ENCODE measurements at places on chromosomes 3 and 15. TPM values are rescaled to one million over a fixed set of nuclear protein-coding genes. Genes with fewer than 3 reads are reported as not detected.
A peak's percentile ranks its signal among the peaks of the same experiment; 100 is the strongest.

DNA sequence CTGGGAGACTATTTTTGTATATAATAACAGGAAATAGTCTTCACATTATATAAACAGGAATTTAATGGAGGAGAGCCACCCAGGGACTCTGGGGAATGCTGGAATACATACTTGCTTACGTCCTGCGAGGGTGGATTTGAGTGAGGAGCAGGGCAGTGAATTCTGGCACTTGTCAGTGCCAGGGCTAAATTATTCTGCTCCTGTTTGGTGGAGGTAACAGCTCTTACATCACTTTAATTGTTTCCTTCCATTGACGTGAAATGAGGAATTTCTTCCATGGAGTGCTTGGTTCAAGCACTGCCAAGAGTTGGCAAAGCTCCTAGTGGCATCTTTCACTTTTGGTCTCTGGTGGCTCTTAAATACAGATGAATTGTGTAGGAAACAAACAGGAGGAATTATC, 94.1 kb upstream of the GOLGA8J start:
- H3K4me3 ChIP-seq: no peak overlapping the region
- H3K4me1 ChIP-seq: no peaks in the 10 kb centered on the region
- no peaks in the 10 kb centered on the region for H3K36me3 ChIP-seq
- no peaks in the 10 kb centered on the region for H3K27me3 ChIP-seq

DNA sequence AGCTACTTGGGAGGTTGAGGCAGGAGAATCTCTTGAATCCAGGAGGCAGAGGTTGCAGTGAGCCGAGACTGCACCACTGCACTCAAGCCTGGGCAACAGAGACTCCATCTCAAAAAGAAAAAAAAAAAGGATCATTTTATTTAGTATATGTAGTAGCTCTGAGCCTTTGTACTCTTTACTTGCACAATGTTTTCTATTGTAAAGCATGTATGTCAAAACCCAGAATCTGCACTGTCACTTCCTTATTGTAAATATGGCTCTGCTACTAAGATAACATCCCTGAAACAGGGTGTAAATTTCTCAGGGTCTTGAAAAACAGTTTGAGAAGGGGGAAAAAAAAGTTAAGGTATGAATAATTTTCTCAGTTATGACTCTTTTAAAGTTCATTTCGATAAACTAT, 35.1 kb downstream of the SLMAP start:
- peaks cover 7% of the 10 kb centered on the region for H3K4me1 ChIP-seq
- no peak overlapping the region for H3K27ac ChIP-seq
- H3K27me3 ChIP-seq: no peaks in the 10 kb centered on the region
- DNase-seq: no peak

- no peaks in the 10 kb centered on the region for H3K36me3 ChIP-seq
- no peaks in the 10 kb centered on the region for H3K27me3 ChIP-seq
- no peak overlapping the region for H3K27ac ChIP-seq
- DNase-seq: no peak
- no peak overlapping the region for H3K4me3 ChIP-seq
Measured at GRCh38 chr3:7657214-7658112, 796.5 kb downstream of the GRM7 start.

DNA sequence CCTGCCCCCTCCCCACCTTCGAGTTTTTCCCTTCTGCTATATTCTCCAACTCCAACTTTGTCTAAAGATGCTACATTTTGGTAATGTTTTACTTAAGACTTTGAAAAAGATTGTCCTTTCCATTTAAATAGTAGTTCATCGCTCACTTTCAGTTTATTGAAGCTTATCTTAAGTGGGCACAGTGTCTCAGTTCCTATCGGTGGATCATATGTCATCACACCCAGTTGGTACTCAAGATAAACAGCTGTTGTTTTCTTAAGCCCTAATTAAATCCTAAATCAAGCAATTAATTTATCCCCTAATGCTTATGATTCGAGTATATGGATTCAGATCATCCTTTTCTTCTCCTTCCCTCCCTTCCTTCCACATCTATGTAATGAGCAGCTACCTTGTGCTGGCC, 210.7 kb downstream of the TLE3 start:
- DNase-seq: no peak
- H3K4me1 ChIP-seq: no peaks in the 10 kb centered on the region
- no peak overlapping the region for H3K4me3 ChIP-seq
- no peaks in the 10 kb centered on the region for H3K36me3 ChIP-seq
- no peak overlapping the region for H3K27ac ChIP-seq

- no peak for DNase-seq
- H3K27ac ChIP-seq: no peak overlapping the region
- H3K27me3 ChIP-seq: no peaks in the 10 kb centered on the region
- no peak overlapping the region for H3K4me3 ChIP-seq
Measured at GRCh38 chr3:175295248-175296130, 436.4 kb downstream of the NAALADL2 start.

DNA sequence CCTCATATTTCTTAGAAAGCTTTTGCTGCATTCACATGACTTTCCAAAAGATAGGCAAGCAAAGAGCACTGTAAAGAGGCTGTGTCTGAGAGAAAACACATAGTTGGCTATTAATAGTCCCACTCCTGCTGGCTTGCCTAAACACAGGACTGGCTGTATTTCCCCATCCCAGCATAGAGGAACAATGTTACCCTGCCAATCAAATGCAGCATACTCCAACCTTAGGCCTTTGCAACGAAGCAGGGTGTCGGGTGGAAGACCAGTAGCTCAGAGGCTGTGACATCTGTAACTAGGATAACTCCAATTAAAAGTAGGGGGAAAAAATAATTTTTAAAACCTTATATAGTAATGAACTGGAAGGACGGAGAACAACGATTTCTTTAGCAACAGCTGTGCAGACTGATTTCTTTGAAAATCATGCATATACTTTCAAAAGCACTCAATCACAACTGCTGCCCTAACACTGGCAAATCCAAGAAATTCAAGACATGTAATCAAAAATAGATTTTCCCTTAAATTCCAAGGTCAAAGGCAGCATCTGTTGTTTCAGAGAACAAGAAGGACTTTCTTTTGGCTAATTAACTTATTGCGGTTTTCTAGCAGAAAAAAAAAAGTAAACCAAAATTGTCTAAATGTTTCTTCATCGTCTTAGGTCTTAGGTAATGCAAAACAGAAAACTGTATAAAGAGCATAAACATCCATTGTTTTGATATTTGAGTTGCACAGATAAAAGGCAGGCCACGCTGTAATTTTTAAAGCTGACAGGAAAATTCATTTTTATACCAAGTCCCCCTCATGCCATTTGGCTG, 139.3 kb downstream of the TNIK start:
- no peak for DNase-seq
- peaks cover 4% of the 10 kb centered on the region for H3K4me1 ChIP-seq
- no peak overlapping the region for H3K4me3 ChIP-seq
- H3K36me3 ChIP-seq: no peaks in the 10 kb centered on the region
- no peak overlapping the region for H3K27ac ChIP-seq

DNA sequence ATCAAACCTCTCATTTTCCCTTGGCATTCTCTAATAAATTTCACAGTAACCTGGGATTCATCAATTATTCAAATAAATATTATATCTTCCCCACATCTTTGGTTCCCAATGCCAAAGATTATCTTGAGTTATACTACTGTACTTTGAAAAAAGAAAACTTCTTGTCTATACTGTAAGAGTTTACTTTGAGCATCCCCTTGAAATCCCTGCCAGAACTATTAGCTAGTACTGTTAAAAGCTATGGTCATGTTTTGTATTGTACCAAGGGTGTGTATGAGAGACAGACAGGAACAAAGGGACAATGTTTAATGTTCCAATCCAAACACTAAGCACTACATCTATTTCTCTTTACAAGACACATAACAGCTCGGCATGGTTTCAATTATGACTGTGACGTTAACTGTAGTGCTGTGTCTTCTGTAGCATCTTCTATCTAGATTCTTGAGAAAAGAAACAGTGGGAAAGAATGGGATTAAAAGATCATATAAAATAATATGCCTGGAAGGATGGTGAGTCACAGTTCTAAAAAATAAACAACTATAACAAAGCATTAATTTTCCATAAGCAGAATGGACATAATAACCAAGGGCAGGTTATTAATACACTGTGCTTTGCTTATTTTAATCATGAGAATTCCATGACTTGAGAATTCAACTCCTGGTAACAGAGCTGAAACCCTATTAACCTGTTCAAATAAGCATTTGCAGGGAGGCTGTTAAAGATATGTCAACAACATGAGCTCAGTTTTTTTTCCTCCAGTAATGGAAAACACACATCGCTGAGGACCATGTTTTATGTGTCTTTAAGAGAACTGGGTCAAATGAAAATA, 71.1 kb downstream of the ALDH1A2 start:
- no peak overlapping the region for H3K27ac ChIP-seq
- H3K4me1 ChIP-seq: no peaks in the 10 kb centered on the region
- H3K27me3 ChIP-seq: no peaks in the 10 kb centered on the region
- H3K4me3 ChIP-seq: no peak overlapping the region

The TICRR gene
- total RNA-seq: not detected

- H3K27ac ChIP-seq: no peak overlapping the region
- no peak for DNase-seq
- H3K27me3 ChIP-seq: no peaks in the 10 kb centered on the region
Measured at GRCh38 chr3:112817271-112817670, 29.4 kb downstream of the CD200R1L start.

DNA sequence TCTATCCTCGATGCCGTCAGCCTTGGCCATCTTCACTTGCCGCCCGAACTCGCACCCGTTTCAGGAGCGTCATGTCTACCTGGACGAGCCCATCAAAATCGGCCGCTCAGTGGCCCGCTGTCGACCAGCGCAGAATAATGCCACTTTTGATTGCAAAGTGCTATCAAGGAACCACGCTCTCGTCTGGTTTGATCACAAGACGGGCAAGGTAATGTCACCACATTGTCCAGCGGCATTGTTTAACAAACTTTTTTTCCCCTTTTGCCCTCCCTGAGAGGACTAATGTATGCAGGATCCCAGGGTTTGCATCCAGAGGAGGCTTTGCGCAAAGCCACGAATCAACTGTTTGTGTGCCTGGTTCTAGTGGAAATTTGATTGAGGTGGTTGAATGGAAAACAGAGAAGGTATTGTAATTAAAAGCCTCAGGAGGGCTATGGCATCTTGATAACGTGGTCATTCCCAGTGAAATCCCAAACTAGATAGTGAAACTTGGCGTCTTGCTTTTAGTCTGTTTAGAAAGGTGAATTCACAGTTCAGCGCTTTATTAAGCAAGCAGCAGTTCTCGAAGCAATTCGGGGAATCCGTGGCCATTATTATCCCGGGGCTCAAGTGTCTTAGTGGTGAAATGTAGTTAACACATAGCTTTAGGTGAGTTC, 1.7 kb downstream of the SLMAP start:
- no peaks in the 10 kb centered on the region for H3K36me3 ChIP-seq
- peak overlapping the region; percentile 17 for H3K4me3 ChIP-seq

DNA sequence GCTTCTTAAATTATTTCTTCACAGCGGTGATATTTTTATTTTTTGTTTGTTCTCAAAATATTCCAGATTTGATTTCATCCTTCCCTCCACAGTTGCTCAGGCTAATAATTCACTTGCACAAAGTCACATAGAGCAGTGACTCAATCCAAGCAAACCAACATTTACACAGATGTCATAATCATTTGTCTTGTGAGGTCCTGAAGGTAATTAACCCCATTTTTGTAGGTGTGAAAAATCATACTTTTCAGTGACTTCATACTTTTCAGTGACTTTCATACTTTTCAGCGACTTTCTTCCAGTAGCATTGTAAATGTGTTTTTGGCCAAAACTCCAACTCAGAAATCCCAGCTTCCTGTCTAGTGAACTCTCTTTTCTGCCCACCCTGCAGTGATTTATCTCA, 32.1 kb downstream of the CD200 start:
- no peaks in the 10 kb centered on the region for H3K36me3 ChIP-seq
- no peak for DNase-seq
- peaks cover 39% of the 10 kb centered on the region for H3K4me1 ChIP-seq

DNA sequence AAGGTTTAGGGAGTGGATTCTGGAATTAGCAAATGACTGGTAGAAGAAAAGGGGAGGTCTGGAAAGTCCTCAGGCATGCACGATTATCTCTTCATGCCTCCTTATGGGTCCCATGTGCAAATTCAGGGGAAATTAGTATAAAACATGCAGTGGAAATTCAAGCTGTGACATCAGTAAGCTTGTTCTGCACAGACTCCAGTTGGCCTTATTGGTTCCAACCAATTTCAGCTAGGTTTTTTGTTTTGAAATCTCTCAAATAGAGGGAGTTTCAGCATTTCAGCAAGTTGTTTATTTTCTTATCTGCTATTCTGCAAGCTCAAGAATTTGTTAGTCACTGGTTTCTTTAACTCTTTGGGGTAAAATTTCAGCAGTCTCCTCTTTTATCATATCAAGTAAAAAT, 774 bp upstream of the TMCO5A start:
- no peak overlapping the region for H3K4me3 ChIP-seq
- no peaks in the 10 kb centered on the region for H3K4me1 ChIP-seq
- H3K36me3 ChIP-seq: no peaks in the 10 kb centered on the region
- no peaks in the 10 kb centered on the region for H3K27me3 ChIP-seq

The IQCH gene
- 13.6 TPM for total RNA-seq

GRCh38 chr15:57358571-57358970, 17.7 kb upstream of the CGNL1 start:
- no peaks in the 10 kb centered on the region for H3K27me3 ChIP-seq
- H3K4me1 ChIP-seq: peaks cover 28% of the 10 kb centered on the region
- no peak for DNase-seq
- no peak overlapping the region for H3K4me3 ChIP-seq
- no peaks in the 10 kb centered on the region for H3K36me3 ChIP-seq
